ENCODE measurements at places on chromosomes 16 and 17.

DNA sequence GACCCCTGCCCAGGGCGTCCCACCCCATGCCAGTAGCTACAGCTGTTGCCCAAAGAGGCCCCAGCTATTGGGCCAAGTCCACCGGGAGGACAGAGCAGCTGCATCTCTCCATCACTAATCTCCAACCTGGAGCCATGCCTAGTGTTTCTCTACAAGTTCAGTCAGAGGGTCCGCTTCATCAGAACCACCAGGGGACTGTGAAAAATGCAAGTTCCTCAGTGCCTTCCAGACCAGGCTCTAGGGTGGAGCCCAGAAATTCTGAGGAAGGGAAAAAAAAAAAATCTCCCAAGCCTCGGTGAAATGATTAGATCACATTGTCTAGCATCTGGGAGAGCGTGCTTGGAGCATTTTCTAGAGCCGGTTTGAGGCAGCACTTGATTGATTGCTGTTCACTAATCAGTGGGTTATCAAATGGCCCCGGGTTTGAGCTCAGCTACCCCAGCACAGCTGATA lies 22.4 kb upstream of the HERPUD1 start:
- DNase-seq = no peak

- no peak for DNase-seq
Observed at GRCh38 chr17:70563281-70563820, 394.0 kb downstream of the KCNJ2 start.

GRCh38 chr17:39845052-39845846 lies 18.9 kb downstream of the IKZF3 start:
- DNase-seq = no peak

- no peak for DNase-seq
Observed at GRCh38 chr16:85379041-85380001, 233.8 kb upstream of the GSE1 start.

DNA sequence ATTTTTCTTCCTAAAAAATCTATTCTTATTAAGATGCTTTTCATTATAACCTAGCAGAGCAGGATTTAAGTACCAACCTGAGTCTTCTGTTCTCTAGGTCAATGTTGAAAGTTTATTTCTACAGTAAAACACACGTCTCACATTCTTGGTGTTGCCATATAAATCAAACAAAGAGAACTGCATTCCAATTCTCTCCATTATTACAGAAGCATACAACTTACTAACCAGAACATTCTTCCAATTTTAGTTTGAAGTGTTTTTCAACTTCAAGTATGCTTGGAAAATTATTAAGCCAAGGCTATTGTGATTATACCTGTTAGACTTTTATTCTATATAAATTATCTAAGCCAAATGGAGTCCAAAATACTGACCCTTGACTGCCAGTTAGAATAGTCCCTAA lies 110.4 kb upstream of the PMFBP1 start:
- no peak for DNase-seq

DNA sequence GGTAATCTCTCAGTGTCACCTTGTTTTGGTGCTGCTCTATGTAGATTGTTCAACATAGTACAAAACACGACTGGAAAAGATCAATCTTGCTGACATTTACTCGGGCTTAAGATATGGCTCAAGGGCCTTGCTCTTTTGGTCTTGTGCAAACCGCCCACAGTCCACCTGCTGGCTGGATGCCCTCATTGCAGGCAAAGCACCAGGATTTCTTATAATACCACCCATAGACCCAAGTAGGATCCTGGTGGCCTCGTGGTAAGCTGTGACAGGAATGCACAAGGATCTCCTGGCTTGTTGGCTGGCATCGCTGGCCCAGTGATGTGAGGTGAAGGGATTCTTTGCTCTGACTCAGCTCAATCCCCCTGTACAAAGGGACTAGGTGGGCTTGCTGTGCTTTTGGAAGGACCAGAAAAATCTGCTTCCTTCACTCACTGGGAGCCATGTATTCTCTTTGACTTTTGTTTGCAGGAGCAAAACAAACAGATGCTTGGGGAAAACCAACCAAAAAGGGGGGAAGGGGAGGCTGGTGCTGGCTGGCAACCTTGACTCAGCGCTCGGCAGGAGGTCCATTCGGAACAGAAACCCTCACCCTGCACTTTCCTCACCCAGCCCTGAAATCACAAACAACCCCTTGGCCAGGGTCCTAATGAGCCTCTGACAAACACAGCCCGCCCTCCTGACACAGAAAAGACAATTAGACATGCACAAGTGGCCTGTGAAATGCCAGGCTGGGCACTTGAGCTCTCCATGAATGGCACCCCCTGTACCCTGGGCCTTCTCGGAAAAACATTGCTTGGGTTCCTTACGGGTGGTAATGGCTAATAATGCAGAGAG lies 36.6 kb upstream of the MED9 start:
- peak; percentile 68 for DNase-seq

DNA sequence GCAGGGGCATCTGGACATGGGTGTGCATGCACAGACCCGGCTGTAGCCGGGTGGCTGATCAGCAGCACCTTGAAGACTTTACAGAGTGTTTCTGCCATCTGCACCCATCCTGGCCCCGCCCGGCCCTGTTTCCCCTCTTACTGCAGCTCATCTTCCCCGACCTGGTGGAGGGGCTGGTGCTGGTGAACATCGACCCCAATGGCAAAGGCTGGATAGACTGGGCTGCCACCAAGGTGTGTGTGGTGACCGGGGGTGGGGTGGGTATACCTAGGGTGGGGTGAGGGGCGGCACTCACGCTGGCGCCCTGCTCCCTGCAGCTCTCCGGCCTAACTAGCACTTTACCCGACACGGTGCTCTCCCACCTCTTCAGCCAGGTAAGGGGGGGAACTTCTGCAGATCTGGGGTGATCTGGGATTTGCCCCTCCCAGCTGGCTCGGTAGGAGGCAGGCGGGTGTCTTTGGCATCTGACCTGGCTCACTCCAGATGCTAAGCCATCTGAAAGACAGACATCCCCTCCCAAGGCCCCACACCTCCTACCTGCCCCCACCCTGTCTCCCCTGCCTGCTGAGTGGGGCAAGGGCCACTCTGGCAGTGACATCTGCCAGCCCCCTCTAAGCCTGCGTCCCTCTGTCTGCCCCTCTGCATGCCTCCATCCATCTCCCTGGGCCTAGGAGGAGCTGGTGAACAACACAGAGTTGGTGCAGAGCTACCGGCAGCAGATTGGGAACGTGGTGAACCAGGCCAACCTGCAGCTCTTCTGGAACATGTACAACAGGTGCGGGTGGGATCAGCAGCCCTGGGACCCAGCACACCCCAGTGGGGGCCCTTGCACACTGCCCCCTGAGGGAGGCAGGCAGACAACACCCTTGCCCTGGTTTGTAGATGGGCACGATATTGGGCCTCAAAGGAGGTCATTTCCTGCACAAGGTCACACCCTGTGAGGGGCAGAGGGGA lies 6.6 kb downstream of the NDRG4 start:
- no peak for DNase-seq

- DNase-seq = no peak
Observed at GRCh38 chr17:17021194-17021863, 20.9 kb upstream of the MPRIP start.

DNA sequence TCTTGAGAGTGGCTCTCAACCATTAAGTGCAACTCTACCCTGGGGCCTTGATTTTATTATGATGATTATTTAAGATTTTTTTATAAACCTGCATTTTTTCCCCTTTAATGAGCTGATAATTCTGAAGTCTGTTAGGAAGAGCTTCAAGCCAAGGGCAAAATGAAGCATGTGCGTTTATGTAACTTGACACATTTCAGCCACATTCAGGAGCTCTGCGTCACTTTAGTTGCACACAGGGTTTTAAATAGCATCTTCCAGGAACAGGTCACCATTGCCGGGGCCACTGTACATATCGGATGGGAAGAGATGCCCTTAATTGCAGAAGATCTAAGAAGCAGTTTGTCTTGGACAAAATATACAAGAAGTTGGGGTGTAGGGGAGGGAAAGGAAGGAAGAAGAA lies 89.6 kb downstream of the BMERB1 start:
- no peak for DNase-seq

DNA sequence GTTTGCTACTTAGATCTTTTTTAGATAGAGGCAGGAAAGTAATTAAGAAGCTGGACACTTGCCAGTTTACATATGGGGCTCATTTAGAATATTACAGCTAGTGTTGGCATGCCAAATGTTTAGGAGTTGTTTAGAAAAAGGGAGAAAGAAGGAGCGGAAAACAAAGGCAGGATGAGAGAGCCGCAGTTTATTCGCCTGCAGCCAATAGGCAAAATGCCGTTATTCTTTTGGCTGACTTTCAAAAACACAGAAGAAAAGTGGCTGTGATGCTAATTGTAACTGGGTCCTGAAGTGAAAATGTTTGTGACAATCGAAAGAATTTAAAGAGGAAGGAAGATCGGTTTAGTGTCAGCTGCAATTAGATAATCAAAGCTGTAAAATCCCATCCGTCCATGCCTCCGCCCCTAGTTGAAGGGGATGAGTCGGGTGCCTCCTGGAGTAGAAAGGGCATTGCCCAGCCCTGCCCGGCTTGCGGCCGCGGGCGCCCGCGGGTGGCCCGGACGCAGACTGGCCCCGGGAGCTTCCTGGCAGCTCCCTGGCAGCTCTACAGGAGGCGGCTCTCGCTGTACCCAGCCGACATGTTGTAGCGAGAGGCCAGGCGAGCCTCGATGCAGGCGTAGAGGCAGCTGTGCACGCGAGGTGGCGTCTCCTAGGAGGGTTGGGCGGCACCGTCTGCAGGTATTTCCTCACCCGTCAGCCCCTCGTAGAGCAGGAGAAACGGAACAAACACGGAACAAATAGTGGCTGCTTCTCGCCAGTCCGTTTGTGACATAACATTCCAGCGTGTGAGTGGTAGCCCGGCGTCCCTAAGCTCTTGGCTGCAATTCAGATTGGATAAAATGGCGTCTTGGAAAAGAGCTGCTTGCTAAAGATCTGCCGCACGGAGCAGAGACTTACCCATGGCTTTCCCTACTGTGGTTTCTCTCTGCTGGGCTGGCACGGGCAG lies 82.2 kb downstream of the TNRC6C start:
- no peak for DNase-seq

DNA sequence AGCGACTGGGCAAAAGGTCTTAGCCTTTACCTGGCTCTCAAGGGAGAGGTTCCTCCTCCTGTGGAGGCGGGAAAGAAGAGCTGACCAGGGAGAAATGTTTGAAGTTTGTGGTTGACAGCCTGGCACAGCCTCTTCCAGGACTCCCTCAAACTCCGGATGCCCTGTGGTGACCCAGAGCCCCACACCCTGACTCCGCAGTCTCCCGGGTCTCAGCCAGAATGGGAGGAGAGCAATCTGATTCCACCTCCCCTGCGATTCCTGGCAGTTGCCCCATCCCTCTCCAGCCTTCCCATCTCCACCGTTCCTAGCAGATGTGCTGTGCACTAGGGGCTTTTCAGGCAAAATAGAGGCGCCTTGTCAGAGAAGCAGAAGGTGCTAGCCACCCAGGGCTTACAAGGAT lies 5.5 kb upstream of the DNAI2 start:
- DNase-seq = no peak

GRCh38 chr17:56510554-56511342 lies 82.8 kb upstream of the NOG start:
- no peak for DNase-seq

DNA sequence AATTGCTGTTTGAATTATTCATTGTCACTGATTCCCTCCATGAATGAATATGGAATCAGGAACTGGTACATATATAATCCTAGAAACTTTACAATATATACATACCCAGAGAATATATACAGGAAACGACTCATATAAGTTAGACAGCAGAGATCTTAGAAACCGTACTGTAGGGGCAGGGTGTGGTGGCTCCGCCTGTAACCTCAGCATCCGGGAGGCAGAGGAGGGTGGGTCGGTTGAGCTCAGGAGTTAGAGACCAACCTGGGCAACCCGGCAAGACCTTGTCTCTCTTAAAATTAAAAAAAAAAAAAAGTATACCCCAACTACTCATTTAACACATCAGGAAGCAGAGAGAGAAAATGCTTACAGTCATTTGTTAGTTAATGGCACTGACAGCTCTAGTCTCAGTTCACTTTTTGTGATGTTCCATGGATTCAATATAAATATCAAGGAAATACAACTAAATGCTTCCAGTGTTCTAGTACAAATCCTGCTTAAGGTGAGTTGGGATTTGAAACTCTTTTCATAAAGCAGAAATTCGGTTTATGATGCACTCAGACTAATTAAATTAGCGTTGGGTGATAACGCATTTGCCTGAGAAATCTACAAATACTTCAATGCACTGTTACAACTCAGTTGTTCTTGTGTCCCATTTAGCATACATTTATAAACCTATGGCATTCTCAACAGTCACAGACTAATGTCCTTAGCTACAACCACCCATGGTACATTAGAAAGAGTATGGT lies 5.6 kb downstream of the GLG1 start:
- DNase-seq = no peak

Data from endothelial cell (in vitro differentiated cells).